ENCODE measurements at places on chromosomes 6 and 20.

DNA sequence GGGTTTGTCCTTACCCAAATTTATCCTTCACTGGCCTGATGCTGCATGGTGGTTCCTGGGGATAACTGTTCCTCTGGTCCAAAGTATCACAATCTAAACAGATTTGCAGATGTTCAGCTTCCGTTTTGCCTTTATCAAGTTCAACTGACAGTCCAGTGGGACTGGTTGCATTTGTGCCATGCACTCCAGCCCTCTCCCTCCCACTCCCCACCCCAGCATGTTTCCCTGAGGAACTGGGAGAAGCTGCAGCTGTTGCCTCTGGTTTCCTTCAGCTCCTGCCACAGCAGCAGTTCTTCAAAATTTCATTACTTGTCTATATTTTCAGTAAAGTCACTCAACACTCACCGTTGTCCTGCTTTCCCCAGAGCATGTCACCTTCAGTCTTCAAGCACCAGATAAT lies 39.5 kb upstream of the KIF16B start:
- no peak for DNase-seq

DNA sequence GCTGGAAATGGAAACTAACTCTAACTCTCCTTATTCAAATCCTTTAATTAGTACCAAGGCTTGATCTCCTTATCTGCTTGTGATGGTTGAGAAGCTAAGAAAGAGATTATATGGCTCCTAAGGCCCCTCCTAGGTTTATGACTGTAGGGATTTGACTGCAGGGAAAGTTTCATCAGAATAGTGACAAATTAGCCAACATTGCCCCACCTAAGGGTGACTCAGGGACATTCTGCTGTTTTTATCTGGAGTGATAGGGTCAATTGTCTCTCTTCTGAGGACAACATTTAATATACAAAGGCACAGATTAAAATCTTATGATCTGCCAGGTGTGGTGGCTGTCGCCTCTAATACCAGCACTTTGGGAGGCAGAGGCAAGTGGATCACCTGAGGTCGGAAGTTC lies 138.1 kb upstream of the MARCKS start:
- peak; percentile 86 for DNase-seq

- no peak for DNase-seq
Observed at GRCh38 chr20:48930035-48930434, 8.5 kb downstream of the ARFGEF2 start.

DNA sequence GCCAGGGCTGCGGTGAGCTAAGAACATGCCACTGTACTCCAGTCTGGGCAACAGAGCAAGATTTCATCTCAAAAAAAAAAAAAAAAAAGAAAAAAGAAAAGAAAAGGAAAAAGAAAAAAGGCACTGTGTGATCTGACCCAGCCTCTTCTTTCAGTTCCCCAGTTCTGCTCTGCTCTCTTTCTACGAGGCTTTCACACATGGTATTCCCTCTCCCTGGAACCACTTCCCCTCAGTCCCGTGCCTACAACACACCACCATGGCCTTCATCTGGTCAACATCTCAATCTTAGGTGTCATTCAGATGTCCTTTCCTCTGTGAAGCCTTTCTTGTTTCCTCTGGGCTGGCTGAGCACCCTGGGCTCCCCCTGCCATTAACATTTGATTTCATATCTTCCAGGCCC lies 2.3 kb upstream of the DSN1 start:
- peak; percentile 22 for DNase-seq

DNA sequence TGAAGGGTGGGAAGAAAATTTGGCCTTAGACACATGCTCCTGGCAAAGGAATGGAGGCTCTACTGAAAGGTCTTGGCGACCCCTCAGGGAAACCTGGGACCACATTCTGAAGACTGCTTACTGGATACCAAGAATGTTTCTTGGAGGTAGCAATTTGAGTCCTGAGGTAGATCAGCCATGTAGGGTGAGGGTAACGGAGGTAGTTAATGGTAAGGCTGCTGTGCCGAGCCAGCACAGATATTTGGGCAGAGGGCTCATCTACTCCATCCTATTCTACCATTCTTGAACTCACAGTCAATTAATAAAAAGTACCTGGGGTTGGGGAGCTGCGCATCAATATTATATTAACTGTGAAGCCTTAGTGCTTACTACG lies 401 bp upstream of the PHF3 start:
- DNase-seq: no peak

DNA sequence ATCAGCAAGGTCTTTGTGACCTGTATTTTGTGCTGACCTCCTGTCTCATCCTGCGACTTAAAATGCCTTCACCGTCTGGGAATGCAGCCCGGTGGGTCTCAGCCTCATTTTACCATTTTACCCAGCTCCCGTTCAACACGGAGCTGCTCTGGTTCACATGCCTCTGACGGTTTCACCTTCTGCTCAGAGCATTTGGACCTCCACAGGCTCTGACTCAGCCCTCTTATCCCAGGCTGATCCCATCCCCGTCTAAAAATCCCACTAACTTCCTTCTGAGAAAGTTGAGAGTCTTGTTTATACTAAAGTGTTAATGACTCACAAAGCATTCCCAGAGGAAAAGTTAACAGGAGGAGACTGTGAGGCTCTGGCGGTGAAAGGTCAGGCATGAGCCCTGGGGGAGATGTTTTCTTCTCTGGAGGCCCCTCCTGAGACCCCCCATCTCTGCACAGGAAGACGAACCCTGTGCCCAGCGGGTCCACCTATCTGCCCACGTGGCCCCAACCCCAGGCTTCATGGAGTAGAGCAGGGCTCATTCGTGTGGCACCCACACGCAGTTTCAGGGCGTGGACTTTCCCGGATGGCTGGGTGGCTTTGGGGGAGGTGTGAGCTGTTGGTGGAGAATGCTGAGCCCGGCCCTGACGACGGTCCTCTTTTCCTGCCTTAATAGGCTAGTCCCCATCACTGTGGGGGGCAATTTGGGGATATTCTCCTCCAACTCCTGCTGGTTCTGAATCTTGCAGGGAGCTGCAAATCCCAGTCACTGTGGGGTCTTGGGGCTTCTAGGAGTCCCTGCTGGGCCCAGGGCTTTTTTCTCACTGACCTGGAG lies 3.3 kb upstream of the BIRC7 start:
- no peak for DNase-seq

- DNase-seq: no peak
Observed at GRCh38 chr20:59625214-59625922, 21.0 kb downstream of the PHACTR3 start.

DNA sequence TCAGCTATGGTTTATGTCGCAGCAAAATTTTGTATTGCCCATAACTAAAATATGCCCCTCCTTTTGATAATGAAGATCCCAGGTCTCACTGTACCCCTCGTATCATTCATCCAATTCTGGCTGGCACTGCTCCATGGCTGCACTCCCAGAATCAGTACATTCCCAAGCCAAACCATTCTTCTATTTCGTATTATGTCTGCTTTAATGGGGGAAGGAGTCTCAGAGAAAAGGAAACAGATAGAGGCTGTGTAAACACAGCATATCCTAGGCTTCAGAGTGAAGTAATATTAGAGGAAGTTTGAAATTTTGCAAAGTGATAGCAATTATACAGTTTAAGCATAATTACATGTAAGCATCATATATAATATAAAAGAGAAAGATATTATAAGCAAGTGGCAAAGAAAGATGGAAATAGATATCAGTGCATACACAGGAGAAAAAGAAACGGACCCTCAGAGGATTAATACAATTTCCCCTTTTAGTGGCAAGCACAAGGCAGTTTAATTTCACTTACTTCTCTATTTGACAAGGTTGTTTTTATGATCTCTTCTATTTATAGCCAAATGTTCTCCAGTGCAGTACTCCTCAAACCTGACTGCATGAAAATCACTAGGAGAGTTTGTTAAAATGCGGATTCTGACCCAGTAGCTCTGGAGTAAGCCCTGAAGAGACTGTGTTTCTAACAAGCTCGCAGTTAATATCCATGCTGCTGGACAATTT lies 56.5 kb upstream of the TENT5A start:
- peak; percentile 18 for DNase-seq

DNA sequence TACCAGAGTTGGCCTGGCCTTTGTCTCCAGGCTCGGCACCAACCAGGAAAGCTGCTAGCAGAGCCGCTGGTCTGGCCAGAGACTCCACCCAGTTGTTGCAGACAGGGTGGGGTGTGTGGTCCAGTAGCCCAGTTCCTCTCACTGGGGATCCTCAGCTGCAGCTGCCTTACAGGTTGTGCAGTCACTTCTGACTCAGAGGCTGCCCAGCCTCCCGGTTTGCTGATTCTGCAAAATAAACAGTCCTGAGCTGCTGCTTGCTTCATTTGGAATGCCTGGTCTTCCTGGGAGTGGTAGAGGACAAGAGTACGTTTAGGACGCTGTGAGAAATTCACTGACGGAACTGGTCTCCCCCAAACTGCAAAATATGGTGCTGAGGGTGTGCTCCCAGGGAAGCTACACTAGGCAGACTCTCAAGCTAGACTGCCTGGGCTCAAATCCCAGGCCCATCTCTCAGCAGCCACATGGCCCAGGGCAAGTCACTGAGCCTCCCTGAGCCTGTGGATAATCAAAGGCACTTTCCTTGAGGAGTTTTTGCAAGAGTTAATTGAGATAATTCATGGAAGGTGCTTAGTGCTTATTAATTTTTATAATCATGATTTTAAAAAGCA lies 246.1 kb downstream of the TFAP2C start:
- DNase-seq: no peak
